ENCODE measurements at places on chromosomes 3 and 15.

- DNase-seq: no peak
- H3K36me3 ChIP-seq: no peaks in the 10 kb centered on the region
- H3K4me1 ChIP-seq: peaks cover 6% of the 10 kb centered on the region
- peaks cover 81% of the 10 kb centered on the region for H3K27me3 ChIP-seq
- H3K27ac ChIP-seq: no peak overlapping the region
These were observed 24.3 kb upstream of the MASP1 start for GRCh38 chr3:187315872-187316271.

- no peaks in the 10 kb centered on the region for H3K27me3 ChIP-seq
- H3K36me3 ChIP-seq: peaks cover 6% of the 10 kb centered on the region
- no peak overlapping the region for H3K27ac ChIP-seq
- DNase-seq: no peak
- H3K4me3 ChIP-seq: no peak overlapping the region
These were observed 52.8 kb downstream of the ITGA11 start for GRCh38 chr15:68379058-68379758.

- H3K27me3 ChIP-seq: no peaks in the 10 kb centered on the region
- no peak overlapping the region for H3K27ac ChIP-seq
- H3K4me3 ChIP-seq: no peak overlapping the region
- H3K36me3 ChIP-seq: peaks cover 35% of the 10 kb centered on the region
- no peak for DNase-seq
These were observed 50.4 kb downstream of the GLB1 start for GRCh38 chr3:33046521-33046920.

GRCh38 chr15:90054618-90055097 is 47.6 kb downstream of the IDH2 start:
- no peak for DNase-seq
- no peak overlapping the region for H3K4me3 ChIP-seq
- peak overlapping the region; percentile 68 for H3K27ac ChIP-seq
- H3K27me3 ChIP-seq: no peaks in the 10 kb centered on the region

- DNase-seq: no peak
- no peaks in the 10 kb centered on the region for H3K27me3 ChIP-seq
- peaks cover 46% of the 10 kb centered on the region for H3K4me1 ChIP-seq
- H3K36me3 ChIP-seq: no peaks in the 10 kb centered on the region
These were observed 44.8 kb downstream of the PDE8A start for GRCh38 chr15:85026304-85027032.

- H3K4me1 ChIP-seq: peaks cover 12% of the 10 kb centered on the region
- H3K36me3 ChIP-seq: no peaks in the 10 kb centered on the region
- no peaks in the 10 kb centered on the region for H3K27me3 ChIP-seq
- DNase-seq: no peak
These were observed 119.4 kb upstream of the UBE2E2 start for GRCh38 chr3:23083701-23084100.

DNA sequence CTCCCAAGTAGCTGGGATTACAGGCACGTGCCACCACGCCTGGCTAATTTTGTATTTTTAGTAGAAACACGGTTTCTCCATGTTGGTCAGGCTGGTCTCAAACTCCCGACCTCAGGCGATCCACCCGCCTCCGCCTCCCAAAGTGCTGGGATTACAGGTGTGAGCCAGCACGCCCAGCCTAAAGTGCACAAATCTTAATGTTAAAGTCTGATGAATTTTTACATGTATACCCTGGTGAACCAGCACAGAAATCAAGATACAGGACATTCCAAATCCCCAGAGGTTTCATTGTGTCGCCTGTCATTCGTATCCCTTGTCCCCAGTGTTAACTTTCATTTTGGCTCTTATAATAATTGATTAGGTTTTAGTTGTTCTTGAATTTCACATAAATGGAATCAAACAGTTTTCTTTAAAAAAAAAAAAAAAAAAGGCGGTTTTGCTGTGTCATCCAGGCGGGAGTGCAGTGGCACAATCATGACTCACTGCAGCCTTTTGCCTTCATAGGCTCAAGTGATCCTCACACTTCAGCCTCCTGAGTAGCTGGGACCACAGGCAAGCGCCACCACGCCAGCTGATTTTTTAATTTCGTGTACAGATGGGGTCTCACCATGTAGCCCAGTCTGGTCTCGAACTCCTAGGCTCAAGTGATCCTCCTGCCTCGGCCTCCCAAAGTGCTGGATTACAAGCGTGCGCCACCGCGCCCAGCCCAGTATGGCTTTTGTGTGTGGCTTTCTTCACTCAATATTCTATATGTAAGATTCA is 1.5 kb upstream of the TM4SF19 start:
- H3K4me3 ChIP-seq: no peak overlapping the region
- DNase-seq: peak; percentile 86
- peaks cover 2% of the 10 kb centered on the region for H3K36me3 ChIP-seq
- peaks cover 24% of the 10 kb centered on the region for H3K4me1 ChIP-seq

DNA sequence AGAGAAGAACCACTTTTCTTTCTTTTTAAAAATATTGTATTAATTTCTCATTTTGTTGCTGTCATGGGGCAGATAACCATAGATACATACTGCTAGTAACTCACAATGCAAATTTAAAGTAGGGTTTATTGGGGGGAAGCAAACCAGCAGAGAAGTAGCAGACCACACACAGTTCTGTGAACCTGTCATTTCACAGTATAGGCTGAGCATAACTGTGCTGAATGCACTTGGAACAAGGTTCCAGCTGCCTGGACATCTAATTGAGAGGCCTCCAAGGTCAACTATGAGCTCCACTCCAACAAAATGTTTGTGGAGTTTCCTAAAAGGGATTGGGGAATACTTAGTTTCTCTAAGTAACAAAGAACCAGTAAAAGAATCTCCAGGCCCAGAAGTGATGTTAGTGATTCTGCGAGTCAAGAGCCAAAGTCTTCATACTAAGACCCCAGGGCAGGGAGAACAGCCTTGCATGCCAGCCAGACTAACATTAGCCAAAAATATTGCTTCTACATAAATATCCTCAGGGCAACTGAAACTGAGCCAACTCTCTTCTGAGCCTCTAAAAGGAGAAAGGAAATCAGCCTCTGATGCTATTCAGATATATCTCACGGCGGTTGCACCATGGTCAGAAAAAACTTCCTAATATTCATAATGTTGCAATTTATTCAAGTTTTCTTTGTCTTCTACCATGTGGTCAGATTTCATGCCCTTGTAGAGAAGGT is 856.4 kb upstream of the ALCAM start:
- H3K27me3 ChIP-seq: no peaks in the 10 kb centered on the region
- peak; percentile 63 for DNase-seq
- H3K36me3 ChIP-seq: no peaks in the 10 kb centered on the region

DNA sequence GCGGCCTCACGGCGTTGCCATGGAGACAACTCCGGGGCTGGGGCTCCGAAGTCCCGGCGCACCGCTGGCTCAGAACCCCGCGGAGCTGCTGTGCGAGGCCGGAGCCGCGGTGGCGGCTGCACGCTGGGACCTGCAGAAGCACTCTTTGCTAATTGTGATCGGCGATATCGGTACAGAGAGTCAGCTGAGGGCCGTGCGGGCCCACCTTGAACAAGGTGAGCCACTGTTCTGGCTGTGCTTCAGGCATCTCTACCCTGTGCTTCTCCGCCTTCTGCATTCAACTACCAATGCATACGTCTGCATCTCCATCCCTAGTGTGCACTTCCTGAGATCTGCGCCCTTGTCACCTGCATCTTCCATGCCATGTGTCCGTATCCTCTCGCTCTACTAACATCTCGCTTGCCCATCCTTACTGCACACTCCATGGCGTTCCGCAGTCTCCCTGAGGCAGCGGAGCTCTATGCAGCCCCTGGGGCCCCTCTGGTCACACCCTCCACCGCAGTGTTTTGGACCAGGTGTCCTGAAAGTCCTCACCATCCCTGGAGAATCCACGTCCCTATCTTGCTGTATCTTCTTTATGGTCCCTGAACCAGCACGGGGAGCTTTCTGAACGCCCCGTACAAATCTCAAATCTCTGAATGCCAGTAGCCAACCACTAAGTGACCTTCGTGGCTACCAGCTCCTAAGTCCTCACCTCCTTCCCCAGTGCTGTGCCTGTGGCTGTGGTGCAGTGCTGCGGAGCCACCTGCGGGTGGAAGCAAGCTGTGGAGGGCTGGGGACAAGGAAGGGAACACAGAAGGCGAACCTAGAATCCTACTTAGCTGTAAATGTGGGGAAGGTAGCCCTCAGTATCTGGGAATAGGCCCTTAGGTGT is 6.2 kb upstream of the MAP1A start:
- H3K27ac ChIP-seq: peak overlapping the region; percentile 63
- H3K36me3 ChIP-seq: no peaks in the 10 kb centered on the region
- peak; percentile 31 for DNase-seq

DNA sequence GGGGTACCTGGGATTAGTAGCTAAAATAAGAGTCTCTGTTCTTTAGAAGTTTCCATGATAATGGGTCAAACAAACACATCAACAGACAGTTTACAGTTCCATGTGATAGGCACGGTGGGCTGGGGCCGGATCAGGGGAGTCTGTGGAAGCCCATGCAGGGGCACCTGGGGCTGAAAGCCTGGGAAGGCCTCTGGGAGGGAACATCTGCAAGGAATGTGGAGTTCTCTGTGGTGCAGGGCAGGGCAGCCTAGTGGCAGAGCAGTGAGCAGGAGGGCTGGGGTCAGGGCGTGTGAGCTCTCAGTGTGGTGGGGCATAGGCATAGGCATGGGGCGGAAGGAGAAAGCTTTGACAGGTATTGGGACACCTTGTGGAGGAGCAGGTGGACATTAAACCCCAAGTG is 207.7 kb upstream of the TRIM42 start:
- no peaks in the 10 kb centered on the region for H3K27me3 ChIP-seq
- H3K27ac ChIP-seq: no peak overlapping the region
- H3K4me3 ChIP-seq: no peak overlapping the region
- peaks cover 33% of the 10 kb centered on the region for H3K4me1 ChIP-seq
- H3K36me3 ChIP-seq: no peaks in the 10 kb centered on the region

GRCh38 chr15:40255033-40255432 is 16.2 kb downstream of the PAK6 start:
- peaks cover 37% of the 10 kb centered on the region for H3K36me3 ChIP-seq
- peaks cover 2% of the 10 kb centered on the region for H3K4me1 ChIP-seq
- no peak overlapping the region for H3K27ac ChIP-seq

GRCh38 chr3:4756057-4756775 is 223.0 kb upstream of the BHLHE40 start:
- H3K4me1 ChIP-seq: peaks cover 10% of the 10 kb centered on the region
- H3K27ac ChIP-seq: no peak overlapping the region
- no peaks in the 10 kb centered on the region for H3K27me3 ChIP-seq
- H3K36me3 ChIP-seq: no peaks in the 10 kb centered on the region

- no peaks in the 10 kb centered on the region for H3K4me1 ChIP-seq
- no peak for DNase-seq
- H3K27ac ChIP-seq: no peak overlapping the region
- no peak overlapping the region for H3K4me3 ChIP-seq
These were observed 718.2 kb downstream of the NTRK3 start for GRCh38 chr15:87538327-87538834.

- no peaks in the 10 kb centered on the region for H3K27me3 ChIP-seq
- H3K4me3 ChIP-seq: no peak overlapping the region
- H3K36me3 ChIP-seq: no peaks in the 10 kb centered on the region
- DNase-seq: peak; percentile 88
- H3K4me1 ChIP-seq: peaks cover 16% of the 10 kb centered on the region
These were observed 55.2 kb upstream of the CACNA2D3 start for GRCh38 chr3:54067055-54067698.

DNA sequence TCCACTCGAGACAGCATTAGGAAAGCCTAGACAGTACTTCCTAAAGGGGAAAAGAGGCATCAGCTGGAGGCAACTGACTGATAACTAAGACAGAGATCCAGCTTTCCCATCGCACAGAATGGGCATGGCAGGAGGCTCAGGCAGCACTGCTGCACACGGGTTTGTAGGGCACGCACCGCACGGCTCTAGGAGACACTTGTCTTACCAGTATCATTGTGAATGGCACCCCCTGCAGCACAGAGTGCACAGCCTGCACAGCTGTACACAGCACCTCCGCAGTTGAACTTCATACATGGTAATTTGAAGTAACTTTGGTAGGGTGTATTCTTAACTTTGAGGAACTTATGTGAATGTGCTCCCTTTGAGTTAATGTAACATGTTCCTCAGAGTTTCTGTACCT is 281.6 kb downstream of the PLCL2 start:
- H3K27me3 ChIP-seq: no peaks in the 10 kb centered on the region
- no peak overlapping the region for H3K4me3 ChIP-seq
- peaks cover 34% of the 10 kb centered on the region for H3K36me3 ChIP-seq
- no peaks in the 10 kb centered on the region for H3K4me1 ChIP-seq

- peaks cover 4% of the 10 kb centered on the region for H3K4me1 ChIP-seq
- H3K27ac ChIP-seq: no peak overlapping the region
- no peaks in the 10 kb centered on the region for H3K36me3 ChIP-seq
- DNase-seq: no peak
- H3K27me3 ChIP-seq: peaks cover 56% of the 10 kb centered on the region
- H3K4me3 ChIP-seq: no peak overlapping the region
These were observed 121.3 kb upstream of the IQSEC1 start for GRCh38 chr3:13194285-13195209.

DNA sequence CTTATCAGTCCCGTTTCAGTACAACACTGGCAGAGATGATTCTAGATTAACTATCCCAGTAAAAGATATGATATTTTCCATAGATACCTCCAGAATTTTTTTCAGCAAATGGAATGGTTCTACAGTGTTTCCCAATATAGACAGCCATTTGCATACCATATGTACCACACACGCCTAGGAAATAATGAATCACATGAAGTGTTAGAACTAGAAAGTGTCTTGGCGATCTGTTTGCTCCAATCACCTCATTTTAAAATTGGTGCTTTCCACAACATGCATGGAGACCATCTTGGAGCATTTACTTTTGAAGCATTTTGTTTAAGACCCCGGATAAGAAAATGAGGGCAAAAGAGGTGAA is 2.0 kb downstream of the C2CD4A start:
- no peak overlapping the region for H3K4me3 ChIP-seq
- no peaks in the 10 kb centered on the region for H3K36me3 ChIP-seq
- peaks cover 10% of the 10 kb centered on the region for H3K27me3 ChIP-seq
- H3K4me1 ChIP-seq: peaks cover 15% of the 10 kb centered on the region

- H3K4me3 ChIP-seq: no peak overlapping the region
- H3K27ac ChIP-seq: no peak overlapping the region
- DNase-seq: no peak
These were observed 42.8 kb downstream of the ILDR1 start for GRCh38 chr3:121979246-121979645.

GRCh38 chr3:151379083-151379734 is 5.3 kb downstream of the P2RY12 start:
- H3K27ac ChIP-seq: no peak overlapping the region
- H3K4me3 ChIP-seq: no peak overlapping the region

- no peak overlapping the region for H3K4me3 ChIP-seq
- H3K36me3 ChIP-seq: no peaks in the 10 kb centered on the region
- DNase-seq: no peak
- H3K4me1 ChIP-seq: peaks cover 35% of the 10 kb centered on the region
- H3K27me3 ChIP-seq: no peaks in the 10 kb centered on the region
These were observed 29.3 kb downstream of the CD200 start for GRCh38 chr3:112362221-112362620.

All from MCF 10A (cell line).